ENCODE measurements at places on chromosomes 2 and 18.

DNA sequence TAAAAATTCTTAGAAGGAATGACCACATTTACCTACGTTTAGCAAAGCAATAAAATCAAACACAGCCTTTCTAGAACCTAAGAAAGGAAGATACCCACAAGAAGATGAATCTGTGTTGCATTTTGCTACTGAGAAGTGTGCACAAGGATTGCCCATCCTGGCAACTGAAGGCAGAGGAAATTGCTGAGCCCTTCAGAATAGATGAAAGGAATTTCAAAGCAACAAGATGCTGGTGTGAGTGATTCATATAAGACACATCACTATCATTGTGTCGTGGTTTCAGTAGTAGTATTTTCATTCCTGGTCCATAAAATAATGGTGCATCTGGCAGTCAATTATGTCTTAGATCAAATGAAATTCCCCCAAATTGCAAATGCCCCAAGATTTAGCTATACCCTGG, 48.4 kb upstream of the ANKRD44 start:
- DNase-seq, result no peak

DNA sequence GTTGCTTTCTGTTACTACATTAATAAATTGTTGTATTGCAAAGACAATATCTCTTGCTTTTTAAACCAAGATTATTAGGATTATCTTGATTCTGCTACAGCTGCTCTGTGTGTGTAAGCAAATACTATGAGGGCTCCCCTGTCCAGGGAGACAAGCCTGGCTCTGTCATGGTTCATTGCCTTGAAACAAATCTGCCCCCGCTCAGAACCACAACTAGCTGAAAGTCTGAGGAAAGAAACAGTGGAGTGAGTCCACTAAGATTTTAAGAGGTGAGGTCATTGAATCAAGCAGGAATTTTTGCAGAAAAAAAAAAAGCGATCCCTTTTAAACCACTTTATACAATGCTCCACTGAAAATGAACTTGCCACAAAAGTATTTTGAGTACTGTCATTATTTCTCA, 30.8 kb upstream of the LRRTM4 start:
- no peak for DNase-seq

- DNase-seq, result no peak
These were observed 15.5 kb downstream of the MROH2A start for GRCh38 chr2:233793465-233794127.

DNA sequence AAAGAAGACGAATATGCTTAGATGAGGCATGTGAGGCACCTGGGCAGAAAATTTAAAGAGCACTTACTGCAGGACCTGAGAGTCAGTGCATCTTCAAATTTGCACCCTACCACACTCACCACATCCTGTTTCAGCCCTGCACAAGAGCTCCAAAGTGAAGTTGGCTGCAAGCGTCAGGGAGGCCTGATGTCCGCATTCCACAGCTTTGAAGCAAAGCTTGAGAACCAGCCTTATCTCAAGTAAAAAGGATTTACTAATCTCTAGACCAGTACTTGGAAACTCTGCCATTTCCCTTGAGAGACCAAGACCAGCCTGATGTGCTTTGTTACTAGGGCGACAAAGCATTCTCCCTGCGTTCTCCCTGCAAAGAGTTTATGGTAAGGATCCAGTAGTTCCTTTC, 3.4 kb upstream of the ASNSD1 start:
- DNase-seq, result no peak

DNA sequence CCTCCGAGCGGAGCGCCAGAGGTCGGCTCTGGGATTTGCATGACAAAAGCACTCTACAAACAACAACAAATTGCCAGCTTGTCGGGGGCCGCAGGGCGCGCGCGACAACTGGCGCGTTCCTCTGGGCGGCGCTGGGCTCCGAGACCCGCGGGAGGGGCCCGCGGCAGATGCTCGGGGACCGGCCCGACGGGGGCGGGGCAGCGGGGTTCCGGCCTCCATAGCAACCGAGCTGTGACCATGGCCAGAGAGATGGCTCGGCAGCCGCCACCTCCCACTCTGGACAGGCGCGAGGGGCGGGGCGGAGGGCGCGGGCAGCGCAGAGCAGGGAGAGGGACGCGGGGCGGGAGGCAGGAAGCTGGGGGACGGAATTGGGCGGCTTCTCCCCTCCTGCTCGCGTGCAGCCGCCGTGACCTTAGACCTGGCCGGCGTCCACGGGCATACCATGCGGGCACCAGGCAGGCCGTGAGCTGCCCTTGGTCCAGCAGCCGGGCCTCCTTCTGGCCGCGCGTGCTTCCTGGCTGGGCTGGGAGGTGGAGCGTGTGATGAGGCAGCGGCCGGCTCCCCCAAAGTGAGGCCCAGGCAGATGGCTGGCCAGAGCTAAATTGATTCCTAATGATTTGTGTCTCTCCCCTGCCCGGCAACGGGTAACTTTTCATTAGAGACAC, 171.5 kb downstream of the CELF4 start:
- DNase-seq, result peak; percentile 61

- DNase-seq, result no peak
These were observed 2.8 kb upstream of the RESP18 start for GRCh38 chr2:219335373-219335786.

- DNase-seq, result no peak
These were observed 108.1 kb downstream of the ADCYAP1 start for GRCh38 chr18:1012775-1013174.

GRCh38 chr18:44837482-44838180, 156.9 kb downstream of the SETBP1 start:
- DNase-seq, result no peak

GRCh38 chr2:152336854-152337510, 2.0 kb downstream of the FMNL2 start:
- DNase-seq, result no peak

DNA sequence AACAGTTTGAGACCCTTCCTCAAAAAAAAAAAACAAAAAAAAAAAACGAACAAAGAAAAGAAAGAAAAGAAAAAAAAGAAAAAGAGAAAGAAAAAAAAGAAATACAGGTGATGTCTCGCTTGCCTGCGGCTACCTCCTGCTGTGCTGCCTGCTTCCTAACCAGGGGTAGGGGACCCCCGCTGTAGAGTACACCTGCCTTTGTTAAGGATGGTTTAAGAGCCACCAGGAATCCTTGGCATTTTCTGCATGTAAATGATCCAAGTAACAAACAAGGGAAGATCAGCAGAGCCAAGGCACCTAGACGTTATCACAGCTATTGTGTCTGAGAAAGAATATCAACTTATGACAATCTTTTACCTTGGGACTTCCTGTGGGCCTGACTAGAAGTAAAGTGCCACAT, 856.8 kb upstream of the GCFC2 start:
- DNase-seq, result no peak

DNA sequence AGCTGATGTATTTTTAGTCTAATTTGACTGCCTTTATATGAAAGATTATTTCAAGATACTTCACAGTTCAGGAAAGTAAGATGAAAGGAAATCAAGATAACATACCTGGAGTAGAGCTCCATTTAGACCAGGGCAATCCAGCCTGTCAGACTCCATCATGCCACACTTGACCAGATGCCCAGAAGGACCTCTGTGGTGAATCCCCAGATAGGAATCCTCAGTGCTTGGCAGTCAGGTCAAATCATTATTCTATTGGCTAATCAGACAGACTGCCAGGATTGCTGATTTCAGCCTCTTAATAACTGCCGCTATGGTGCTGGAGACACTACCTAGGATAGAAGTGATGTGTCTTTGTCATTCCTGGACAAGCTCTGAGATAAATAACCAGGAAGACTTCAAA, 404.2 kb downstream of the STK39 start:
- no peak for DNase-seq

- DNase-seq, result no peak
These were observed 62.8 kb downstream of the CYB5A start for GRCh38 chr18:74229005-74229404.

DNA sequence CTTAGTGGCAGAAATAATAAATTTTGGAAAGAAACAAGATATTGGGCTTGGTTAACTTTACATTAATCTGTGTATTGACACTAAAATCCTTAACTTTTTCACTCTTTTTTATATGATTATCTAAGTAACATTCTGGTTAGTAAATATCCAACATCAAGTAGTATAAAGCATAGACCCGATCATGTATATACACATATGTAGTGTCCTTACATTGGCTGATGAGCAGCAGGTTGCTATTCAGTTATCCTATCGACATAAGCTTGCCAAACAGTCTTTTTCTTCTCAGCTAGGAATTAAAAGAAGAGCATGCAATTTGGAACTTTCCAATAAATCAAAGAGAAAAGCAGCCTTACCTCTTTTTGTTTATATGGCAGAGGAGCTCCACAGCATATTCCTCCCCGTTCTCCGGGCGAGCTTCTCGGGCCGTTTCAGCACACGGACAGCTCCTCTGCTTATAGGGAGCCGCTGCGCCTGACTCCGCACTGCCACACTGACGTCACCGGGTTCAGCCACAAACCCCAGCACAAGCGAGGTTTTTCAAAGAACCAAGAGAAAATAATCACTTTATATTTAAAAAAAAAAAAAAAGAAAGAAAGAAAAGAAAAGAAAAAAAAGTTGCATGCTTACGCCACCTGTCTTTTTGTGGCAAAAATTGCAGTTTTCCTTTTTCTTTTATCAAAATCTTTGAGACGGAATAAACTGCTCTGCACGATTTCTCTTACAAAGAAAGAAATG, at the start of gene SCG2:
Gene SCG2, minus strand, starts transcription at position 430 of the 735 bp plus-strand sequence. CDS start 3,079 bp downstream, outside the sequence.
- no peak for DNase-seq

GRCh38 chr2:142873831-142874287, 3.6 kb upstream of the KYNU start:
- no peak for DNase-seq

DNA sequence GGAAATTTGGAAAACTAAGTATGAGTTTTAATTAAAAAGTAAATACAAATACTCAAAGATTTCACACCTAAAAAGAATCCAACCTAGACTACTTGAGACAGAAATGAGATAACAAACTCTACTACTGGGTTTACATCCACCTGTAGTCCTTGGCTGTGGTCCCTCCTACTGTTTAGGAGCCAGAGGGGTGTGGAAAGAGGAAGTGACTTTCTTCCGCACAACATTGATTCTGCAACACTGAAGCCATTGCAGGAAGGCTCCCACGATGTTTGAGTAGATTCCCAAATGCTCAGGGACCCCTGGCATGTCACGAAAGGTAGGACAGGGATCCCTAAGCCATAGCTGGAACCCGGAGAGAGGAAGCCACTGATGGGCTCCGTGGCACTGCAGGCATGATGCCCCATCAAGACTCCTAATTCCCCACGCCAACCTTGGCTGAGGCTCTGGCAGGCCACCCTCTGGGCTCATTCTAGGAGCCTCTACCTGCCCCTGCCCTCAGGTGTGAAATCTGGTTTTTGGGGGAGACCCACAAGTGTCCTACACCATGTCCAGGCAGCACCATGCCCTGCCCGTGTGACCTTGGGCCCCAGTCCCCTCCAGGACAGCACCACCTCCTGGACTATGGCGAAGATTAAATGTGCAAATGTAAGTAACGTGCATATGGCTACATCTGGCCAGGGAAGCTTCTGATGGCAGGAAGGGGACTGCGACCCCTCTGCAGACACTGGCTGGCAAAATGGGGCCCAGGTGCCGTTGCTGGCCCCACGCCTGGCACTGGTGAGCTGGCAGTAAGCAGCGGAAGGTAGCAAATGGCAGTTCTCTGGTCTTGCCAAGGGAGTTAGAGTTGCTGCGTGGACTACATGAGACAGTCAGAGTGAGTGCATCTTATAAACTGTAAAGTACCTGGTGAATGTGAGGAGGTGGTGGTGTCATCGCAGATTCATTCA, 38.2 kb upstream of the MAL start:
- DNase-seq, result no peak

DNA sequence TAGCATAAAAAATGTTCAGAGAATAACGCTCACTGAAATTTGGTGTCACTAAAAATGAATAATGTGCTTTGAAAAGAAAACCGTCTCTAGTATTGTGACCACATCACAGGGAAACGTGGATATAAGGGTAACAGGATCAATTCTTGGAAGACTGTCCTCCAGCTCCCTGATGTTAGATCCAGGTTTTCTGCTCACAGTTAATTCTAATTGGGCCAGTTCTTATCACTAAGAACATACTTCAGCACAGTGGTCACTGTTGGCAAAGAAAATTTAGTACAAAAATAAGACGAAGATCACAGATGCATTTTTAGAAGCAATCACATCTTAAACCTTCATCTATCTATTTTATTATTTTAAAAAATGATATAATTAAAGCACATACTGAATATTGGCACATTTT, 57.0 kb upstream of the CD226 start:
- no peak for DNase-seq

DNA sequence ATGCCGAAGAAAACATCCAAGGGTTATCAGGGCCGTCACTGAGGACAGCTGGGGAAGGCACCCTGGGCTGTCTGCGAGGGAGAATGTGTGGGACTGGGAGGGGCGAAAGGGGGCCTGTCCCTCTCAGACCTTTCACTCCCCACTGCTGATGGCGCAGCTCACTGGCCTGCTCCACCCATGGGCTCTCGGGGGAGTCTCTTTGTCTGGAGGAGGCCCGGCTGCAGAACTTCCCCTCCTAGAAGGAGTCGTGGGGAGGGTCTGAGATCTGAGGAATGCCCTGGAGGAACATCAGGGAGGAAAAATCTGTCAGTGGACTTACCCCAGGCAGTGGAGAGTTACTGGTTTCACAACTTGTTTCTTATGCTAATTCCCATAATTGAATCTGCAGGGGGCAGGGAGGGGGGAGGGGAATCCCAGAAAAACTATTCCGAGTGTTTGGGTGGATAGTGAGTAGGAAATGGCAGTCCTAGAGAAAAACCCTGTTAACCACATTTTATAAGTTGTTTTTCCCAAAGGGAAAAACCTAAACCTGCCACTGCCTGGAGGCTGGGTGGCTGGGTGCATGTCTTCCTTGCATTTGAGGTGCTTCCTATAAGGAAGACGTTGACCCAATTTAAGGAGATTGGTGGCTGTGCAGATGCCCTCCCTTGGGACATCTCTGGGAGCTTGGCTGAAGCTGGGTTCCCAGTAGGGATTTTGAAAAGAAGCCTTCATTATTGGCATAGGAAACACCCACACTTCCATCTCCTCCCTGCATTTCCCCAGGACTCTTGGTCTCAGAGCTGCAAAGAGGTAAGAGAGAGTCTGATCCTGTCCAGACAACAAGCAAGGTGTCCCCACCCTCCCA, 11.7 kb upstream of the SEMA4C start:
- DNase-seq, result no peak

DNA sequence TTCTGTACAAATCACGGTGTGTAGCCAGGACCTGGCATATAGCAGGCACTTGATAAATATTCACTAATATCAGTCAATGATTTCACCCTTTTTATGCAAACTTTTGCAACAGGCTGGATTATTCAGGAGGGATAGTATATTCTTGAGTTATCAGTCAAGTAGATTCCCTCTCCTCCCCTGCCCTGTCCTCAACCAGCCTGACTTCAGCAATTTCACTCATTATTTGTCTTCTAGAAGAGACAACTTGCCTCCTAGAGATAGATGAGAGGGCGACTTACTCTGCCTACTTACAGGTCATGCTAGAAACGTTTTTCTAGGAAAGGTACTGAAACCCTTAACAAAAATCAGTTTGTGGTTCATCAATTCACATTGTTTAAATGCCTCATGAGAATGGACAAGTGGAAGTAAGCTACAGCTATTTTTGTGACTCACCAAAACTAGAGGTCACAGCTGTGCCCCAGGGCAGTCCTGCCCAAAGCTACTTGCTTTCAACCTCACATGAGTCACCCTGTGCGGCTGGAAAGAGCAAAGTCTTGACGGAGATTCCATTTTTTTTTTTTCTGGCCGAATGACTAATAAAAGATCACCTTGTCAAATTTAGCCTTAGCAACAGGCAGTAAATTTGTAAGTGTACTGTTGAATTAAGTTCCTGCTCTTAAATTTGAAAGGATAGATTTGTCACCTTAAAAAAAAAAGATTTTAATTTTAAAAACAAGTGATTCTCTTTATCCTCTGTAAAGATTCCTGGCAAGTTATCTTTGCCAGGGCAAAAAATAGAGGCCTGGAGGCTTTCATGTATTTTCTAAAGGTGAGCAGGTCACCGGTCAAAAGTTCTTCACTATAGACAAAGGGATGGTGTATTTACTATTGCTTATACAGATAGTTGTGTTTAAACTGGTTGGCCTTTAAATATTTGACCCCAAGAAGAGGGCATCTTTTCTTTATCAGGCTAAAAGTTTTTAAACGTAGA, 109.0 kb upstream of the SLC35G4 start:
- DNase-seq, result no peak

Data from spinal cord (tissue), 10 donors.